Left lobe of liver (tissue), 2 donors: ENCODE measurements at places on chromosomes 2 and 18. TPM values are rescaled to one million over a fixed set of nuclear protein-coding genes. Genes with fewer than 3 reads are reported as not detected.

The CFAP53 gene
- 0.25 TPM for total RNA-seq

The SUPT7L gene
- 12.2 TPM for total RNA-seq

The PSMA8 gene
- total RNA-seq: not detected

The G6PC2 gene
- not detected for total RNA-seq

The ZNF516 gene
- 16.2 TPM for total RNA-seq

The CHRNG gene
- total RNA-seq: not detected

The RGPD3 gene
- 0.13 TPM for total RNA-seq

The TSPYL6 gene
- total RNA-seq: not detected

The TCF23 gene
- 0.10 TPM for total RNA-seq

The CNOT11 gene
- total RNA-seq: 17.8 TPM

The ASXL3 gene
- 2.6 TPM for total RNA-seq

The VIL1 gene
- 2.6 TPM for total RNA-seq

The TGFA gene
- 5.0 TPM for total RNA-seq

The SLC23A3 gene
- 2.8 TPM for total RNA-seq

The CYP27A1 gene
- total RNA-seq: 263 TPM

The EMILIN1 gene
- total RNA-seq: 16.0 TPM

The DARS1 gene
- total RNA-seq: 19.9 TPM

The ZC3H6 gene
- 3.7 TPM for total RNA-seq

The SRD5A2 gene
- 7.6 TPM for total RNA-seq

The USP14 gene
- 15.8 TPM for total RNA-seq

The ADNP2 gene
- total RNA-seq: 5.4 TPM

The SCYGR3 gene
- total RNA-seq: not detected

The GRP gene
- total RNA-seq: not detected

The SS18 gene
- 27.4 TPM for total RNA-seq

The TMEFF2 gene
- not detected for total RNA-seq

The ALLC gene
- total RNA-seq: 0.20 TPM

The NR4A2 gene
- total RNA-seq: 0.91 TPM

The MYOM1 gene
- 4.9 TPM for total RNA-seq

The SULT1C2 gene
- total RNA-seq: 1.9 TPM

The NEB gene
- total RNA-seq: 0.91 TPM

The TTLL4 gene
- 7.4 TPM for total RNA-seq

The TBR1 gene
- total RNA-seq: not detected

The SLC1A4 gene
- 8.1 TPM for total RNA-seq

The PPP1R1C gene
- 7.2 TPM for total RNA-seq

The RAD51AP2 gene
- total RNA-seq: 0.30 TPM

The VIT gene
- total RNA-seq: not detected
